ENCODE measurements at places on chromosomes 11 and 22. TPM values are rescaled to one million over a fixed set of nuclear protein-coding genes. Genes with fewer than 3 reads are reported as not detected.

ACAD8 gene
- polyA plus RNA-seq = 24.7 TPM

OR2AG1 gene
- polyA plus RNA-seq = not detected

KIAA0930 gene
- 58.0 TPM for polyA plus RNA-seq

MOGAT2 gene
- polyA plus RNA-seq = not detected

TSPAN32 gene
- 0.14 TPM for polyA plus RNA-seq

Measured in AG04450 (cell line).